Psoas muscle (tissue), 8 donors: ENCODE measurements at places on chromosomes 7 and 10. TPM values are rescaled to one million over a fixed set of nuclear protein-coding genes. Genes with fewer than 3 reads are reported as not detected.
A peak's percentile ranks its signal among the peaks of the same experiment; 100 is the strongest.

- no peak for DNase-seq
Observed at GRCh38 chr7:133796782-133797745, 330.1 kb upstream of the LRGUK start.

DNA sequence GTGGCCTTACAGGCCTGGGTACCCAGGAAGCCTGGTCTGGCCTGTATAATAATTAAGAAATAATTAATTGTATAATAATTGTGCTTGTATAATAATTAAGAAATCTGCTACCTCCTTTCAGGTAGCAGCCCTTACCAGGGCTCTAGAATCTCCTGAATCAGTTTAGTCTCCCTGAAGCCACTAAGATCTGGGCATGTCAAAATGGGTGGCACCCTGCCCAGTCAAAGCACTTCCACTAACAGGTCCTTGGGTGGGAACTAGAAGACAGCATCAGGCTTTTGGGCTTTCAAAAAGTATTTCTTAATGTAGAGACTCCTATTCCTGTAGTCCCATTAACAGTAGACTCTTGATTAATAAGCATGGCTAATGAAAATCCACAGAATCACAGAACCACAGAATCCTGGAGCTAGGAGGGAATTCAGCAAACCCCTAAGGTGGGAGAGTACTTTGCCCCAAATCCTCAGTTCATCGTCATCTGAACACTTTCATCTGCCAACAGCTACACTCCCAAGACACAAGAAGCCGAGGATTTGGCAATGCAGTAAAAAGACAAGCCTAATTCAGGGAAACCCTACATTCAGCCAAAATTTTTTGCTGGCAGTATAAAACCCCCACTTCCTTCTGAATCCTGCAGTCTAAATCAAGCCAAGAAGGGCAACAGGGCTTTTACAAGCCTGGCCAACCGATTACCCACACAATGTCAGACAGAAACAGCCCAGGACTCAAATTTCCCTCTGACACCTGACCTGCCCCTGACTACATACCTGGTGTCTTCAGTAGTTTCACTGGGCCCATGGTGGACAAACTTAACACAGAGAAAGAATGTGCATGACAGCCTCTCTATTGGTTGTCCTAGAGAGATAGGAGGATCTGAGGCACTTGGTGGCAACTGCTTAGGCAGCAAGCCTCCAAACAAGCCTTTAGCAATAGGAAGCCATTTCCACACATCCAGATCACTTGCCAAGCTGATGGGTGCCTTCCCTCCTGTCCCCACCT lies 5.9 kb upstream of the IL6 start:
- DNase-seq = no peak

DNA sequence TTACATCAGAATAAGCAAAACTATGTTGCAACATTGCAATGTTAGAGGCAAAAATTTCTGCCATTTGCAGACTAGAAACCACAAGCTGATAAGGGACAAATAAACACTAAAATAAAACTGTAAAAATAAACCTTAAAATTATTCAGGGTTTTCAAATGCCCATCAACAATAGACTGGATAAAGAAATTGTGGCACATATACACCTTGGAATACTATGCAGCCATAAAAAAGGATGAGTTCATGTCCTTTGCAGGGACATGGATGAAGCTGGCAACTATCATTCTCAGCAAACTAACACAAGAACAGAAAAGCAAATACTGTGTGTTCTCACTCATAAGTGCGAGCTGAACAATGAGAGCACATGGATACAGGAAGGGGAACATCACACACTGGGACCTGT lies 385.0 kb downstream of the PHF14 start:
- DNase-seq = no peak

- DNase-seq = no peak
Observed at GRCh38 chr7:132164558-132165125, 411.6 kb downstream of the PLXNA4 start.

DNA sequence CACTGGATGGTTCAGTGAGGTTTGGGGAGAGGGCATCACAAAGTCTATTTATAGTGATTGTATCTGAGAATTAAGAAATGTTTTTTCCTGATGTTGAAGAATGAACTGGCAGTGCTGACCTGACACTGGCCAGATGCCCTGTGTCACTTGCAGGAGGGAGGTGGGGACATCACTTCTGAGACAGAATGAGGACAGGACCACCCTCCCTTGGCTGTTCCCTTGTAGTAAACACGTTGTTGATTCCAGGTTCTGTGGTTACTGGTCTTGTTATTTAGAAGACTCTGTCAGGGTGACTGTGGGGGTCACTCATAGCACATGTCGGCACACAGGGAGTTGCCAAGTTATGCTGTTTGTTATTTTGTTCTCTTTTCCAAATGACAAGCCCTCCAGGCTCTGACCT lies 126.4 kb downstream of the ADCY1 start:
- DNase-seq = no peak

GRCh38 chr10:113600569-113600968 lies 47.7 kb downstream of the HABP2 start:
- DNase-seq = no peak

- no peak for DNase-seq
Observed at GRCh38 chr10:63267414-63268148, 134.5 kb downstream of the NRBF2 start.

DNA sequence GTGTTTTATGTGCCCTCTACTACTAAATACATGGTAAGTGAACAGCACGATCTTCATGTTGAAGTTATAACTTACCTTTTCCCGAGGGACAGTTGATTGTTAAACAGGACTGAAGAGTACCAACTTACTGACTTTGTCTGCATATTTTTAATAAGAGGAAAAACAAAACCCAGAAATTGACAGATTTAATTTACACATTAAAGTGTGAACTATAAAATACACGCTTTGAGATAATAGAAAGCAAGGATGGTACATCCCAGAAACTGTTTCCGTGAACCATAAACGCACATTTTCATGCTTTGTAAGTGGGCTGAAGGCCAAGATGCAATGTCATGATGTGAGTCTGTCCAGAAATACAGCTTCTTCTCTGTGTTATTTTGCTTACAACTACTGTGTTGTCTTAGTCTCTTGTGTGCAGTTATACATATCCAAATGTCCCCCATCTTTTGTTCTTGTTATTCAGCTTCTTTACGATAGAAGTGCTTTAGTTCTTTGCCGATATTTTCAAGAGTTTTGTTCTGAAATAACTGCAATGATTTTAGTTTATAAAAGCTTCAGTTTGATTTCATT lies 190.1 kb downstream of the MLLT10 start:
- DNase-seq = no peak

- no peak for DNase-seq
Observed at GRCh38 chr7:23941551-23941950, 231.5 kb downstream of the STK31 start.

- no peak for DNase-seq
Observed at GRCh38 chr10:122255509-122256301, 15.4 kb upstream of the BTBD16 start.

GRCh38 chr10:1731592-1731991 lies 5.7 kb downstream of the ADARB2 start:
- no peak for DNase-seq

DNA sequence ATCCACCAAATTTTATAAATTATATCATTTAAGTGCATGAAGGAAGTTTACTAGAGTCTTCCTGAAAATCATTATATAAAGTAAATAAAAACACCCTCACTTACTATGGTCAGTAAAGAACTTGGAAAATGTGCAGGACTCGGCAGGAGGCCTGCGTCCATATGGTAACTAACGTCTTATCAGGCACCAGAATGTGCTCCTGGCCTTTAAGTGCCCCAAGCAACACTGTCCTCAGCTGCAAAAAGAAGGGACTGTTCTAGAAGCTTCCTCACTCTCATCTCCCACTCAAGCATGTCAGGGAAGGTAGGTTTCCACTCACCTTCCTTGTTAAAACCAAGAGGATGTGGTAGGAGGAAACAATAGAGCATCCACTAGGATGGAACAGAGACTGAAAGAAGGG lies 11.3 kb downstream of the SFMBT2 start:
- no peak for DNase-seq

DNA sequence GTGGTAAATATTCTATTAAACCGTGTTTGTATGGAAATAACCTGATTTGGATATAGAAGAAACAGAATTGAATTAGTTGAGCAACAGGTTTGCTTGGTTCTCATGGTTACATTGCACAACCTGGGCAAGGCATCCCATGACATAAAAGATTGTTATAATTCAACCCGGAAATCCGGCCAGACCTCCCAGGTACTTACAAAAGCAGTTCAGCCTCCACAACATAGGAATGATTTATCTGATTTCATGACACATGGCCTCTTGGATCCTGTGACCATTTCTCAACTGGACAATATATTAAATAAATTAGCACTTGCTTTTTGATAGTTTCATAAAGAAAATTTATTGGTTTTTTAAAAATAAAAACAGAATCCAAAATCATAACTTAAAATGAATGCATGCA lies 55.1 kb upstream of the PTPN12 start:
- DNase-seq = no peak

DNA sequence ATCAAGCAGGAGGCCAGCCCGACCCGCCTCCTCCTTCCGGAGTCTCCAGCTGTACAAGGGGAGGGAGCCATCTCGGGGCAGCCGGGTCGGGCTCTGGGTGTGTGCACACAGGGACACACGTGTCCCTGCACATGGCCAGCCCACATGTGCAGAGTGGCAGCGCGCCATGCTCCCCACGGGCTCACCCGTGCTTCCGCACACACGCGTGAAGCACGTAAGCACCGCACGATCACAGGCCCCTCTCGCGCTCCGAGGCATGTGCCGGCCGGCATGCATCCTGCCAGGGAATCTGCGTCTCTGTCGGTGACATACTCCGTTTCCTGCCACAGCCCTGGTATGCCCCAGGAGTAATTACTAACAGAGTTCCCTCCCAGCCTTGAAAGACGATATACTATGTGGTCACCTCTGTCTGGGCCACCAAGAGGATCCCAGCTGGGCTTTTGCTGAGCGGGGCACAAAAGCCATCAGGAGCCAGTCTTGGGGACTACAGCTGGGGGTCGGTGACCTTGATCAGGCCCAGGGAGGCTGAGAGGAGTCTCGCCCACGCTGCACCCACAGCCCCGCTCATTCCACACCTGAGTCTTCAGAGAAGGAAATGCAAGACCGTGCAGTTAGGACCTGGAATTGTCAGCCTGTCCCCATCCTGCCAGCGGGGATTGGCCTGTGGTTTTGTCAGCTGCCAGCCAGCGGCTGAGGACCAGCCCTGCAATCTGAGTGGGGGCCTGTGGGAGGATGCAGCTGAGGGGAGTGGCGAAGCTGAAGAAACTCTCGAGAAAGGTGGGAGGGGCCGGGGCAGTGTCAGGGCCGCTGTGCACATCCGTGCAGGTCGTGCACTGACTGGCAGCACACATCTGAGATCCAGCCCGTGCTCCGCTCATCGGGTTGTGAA lies 11.0 kb upstream of the LFNG start:
- peak; percentile 70 for DNase-seq

- DNase-seq = no peak
Observed at GRCh38 chr7:68414631-68415425, 1183.4 kb upstream of the AUTS2 start.

DNA sequence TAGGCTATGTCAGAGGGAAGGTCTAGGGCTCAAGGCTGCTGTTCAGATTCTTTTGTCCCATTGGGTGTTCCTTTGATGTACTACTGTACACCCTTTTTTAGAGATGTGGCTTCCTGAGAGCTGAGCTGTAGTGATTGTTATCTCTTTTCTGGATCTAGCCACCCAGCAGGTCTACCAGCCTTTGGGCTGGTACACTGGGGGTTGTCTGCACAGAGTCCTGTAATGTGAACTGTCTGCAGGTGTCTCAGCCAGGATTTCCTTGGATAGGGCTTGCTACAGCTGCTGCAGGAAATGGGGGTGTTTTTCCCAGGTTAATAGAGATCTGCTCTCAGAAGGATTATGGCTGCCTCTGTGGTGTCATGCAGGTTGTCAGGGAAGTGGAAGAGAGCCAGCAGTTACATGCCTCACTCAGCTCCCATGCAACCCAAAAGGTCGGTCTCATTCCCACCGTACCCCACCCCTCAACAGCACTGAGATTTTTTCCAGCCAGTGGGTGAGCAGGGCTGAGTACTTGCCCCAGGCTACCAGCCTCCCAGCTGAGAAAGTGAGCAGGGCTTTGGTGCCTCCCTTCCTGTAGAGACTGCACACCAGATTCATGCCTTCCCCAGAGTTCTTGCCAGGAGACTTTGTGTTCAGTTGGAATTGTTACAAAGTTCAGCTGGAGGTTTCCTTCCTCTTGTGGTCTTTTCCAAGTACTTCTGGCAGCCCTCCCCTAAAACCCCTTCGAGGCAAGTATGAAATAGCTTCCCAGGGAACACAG lies 63.3 kb downstream of the ZNF107 start:
- no peak for DNase-seq

DNA sequence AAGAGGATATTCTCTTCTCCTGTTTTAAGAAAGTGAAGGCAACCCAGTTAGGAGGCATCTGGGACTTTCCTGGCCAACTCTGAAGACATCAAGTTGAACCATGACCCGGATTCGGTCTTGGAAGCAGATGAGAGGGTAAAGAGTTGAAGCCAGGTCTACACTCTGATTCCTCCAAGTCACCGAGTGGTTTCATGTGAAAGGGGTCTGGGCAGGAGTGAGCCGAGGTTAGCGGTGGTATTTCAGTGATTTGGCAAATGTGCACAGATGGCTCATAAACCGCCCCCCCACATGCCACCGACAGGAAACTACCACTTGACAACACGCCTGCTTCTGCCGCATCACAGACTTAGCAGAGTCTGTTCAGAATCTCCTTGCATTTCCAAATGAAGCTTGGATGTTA lies 11.4 kb upstream of the REPIN1 start:
- no peak for DNase-seq

DNA sequence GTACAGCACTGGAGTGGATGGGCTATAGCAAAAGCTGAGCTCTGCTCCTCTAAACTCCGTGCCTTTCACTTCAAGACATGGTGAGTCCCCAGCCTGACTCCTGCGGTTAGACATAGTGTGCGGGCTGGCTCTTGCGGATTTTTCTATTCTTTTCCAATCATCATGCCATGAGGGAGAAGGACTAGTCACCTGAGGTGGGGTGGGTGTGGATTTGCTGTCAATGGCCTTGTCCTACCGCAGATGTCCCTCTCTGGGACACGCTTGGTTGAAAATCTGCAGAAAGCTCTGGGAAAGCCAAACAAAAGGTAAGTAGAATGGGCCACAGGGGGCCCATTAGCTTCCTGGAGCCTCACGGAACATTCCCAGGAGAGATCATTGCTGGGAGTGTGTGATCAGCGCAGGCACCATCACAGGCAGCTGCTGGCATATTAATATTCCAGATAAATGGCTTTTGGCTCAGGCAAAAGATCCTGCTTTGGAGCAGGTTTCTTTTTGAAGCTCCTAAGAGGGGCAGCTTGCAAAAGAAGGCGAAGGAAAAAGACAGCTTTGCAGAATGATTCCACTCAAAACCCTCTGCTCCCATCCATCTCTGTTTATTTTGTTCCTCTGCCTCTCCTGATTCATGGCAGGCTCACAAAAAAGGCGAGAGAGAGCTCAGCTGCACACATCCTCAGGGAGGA lies 509.0 kb upstream of the ZMIZ1 start:
- DNase-seq = no peak

- no peak for DNase-seq
Observed at GRCh38 chr10:88270871-88271713, 312.0 kb downstream of the RNLS start.

The ATRNL1 gene
- polyA plus RNA-seq = 0.01 TPM

The GPC2 gene
- 0.30 TPM for polyA plus RNA-seq

The TAC1 gene
- polyA plus RNA-seq = not detected

The CLDN3 gene
- polyA plus RNA-seq = 0.16 TPM

The CPA1 gene
- polyA plus RNA-seq = 0.56 TPM

The CYP2W1 gene
- polyA plus RNA-seq = not detected

The PKD1L1 gene
- 0.79 TPM for polyA plus RNA-seq

The IKZF1 gene
- polyA plus RNA-seq = 0.37 TPM

The SPACDR gene
- 0.25 TPM for polyA plus RNA-seq

The CC2D2B gene
- polyA plus RNA-seq = 0.15 TPM

The ACHE gene
- 14.2 TPM for polyA plus RNA-seq

The CFTR gene
- not detected for polyA plus RNA-seq

The JCAD gene
- 4.7 TPM for polyA plus RNA-seq

The ARF5 gene
- polyA plus RNA-seq = 111 TPM
